A549 treated with RU486 at 1 μM for 4 hours (cell line): ENCODE measurements at places on chromosomes 2 and 18. TPM values are rescaled to one million over a fixed set of nuclear protein-coding genes. Genes with fewer than 3 reads are reported as not detected.

The XRCC5 gene
- 166 to 226 TPM (median 187 TPM) in 5 replicates for total RNA-seq

The SMYD5 gene
- 53.9 to 62.0 TPM (median 56.6 TPM) in 5 replicates for total RNA-seq

The FRZB gene
- total RNA-seq = 0.03 to 0.07 TPM in 2 of 5 replicates, not detected in the others

The INPP5D gene
- total RNA-seq = 0.43 to 1.4 TPM (median 0.51 TPM) in 5 replicates

The CENPA gene
- total RNA-seq = 47.2 to 64.0 TPM (median 55.1 TPM) in 5 replicates

The TNS1 gene
- 5.3 to 13.3 TPM (median 9.4 TPM) in 5 replicates for total RNA-seq

The ALPP gene
- 0.42 to 0.58 TPM (median 0.47 TPM) in 5 replicates for total RNA-seq

The GALNT14 gene
- 44.2 to 55.1 TPM (median 48.9 TPM) in 5 replicates for total RNA-seq

The RGPD3 gene
- total RNA-seq = 0.07 to 0.19 TPM (median 0.10 TPM) in 5 replicates

The CD207 gene
- total RNA-seq = not detected in 5 replicates

The CTIF gene
- total RNA-seq = 11.4 to 17.6 TPM (median 12.4 TPM) in 5 replicates

The PAX8 gene
- total RNA-seq = 0.54 to 1.2 TPM (median 1.1 TPM) in 5 replicates

The RFX8 gene
- not detected in 5 replicates for total RNA-seq

The SIX3 gene
- 0.32 to 0.63 TPM (median 0.49 TPM) in 5 replicates for total RNA-seq

The QPCT gene
- 17.2 to 23.1 TPM (median 18.9 TPM) in 5 replicates for total RNA-seq

The PKDCC gene
- total RNA-seq = 18.8 to 26.4 TPM (median 24.5 TPM) in 5 replicates

The ARHGAP28 gene
- 0.05 to 0.48 TPM (median 0.08 TPM) in 3 of 5 replicates, not detected in the others for total RNA-seq

The PLCL1 gene
- total RNA-seq = not detected in 5 replicates

The ASPRV1 gene
- total RNA-seq = 0.17 to 0.29 TPM (median 0.23 TPM) in 5 replicates

The RASGRP3 gene
- total RNA-seq = 0.70 to 1.6 TPM (median 1.2 TPM) in 5 replicates

The EFHD1 gene
- 1.8 to 2.4 TPM (median 1.9 TPM) in 5 replicates for total RNA-seq

The TPRKB gene
- total RNA-seq = 54.6 to 111 TPM (median 78.1 TPM) in 5 replicates

The MTHFD2 gene
- total RNA-seq = 159 to 187 TPM (median 175 TPM) in 5 replicates

The BOLL gene
- total RNA-seq = not detected in 5 replicates

The CAPN14 gene
- total RNA-seq = 0.03 to 0.07 TPM (median 0.05 TPM) in 3 of 5 replicates, not detected in the others

The LRRTM1 gene
- not detected in 5 replicates for total RNA-seq

The ANKRD30B gene
- not detected in 5 replicates for total RNA-seq

The KCNE4 gene
- 0.63 to 1.2 TPM (median 0.79 TPM) in 5 replicates for total RNA-seq

The SIX2 gene
- 0.08 to 0.36 TPM (median 0.19 TPM) in 5 replicates for total RNA-seq

The SCYGR4 gene
- total RNA-seq = not detected in 5 replicates

The CDH2 gene
- 29.9 to 52.8 TPM (median 43.0 TPM) in 5 replicates for total RNA-seq

The COL6A3 gene
- 0.03 to 0.18 TPM (median 0.09 TPM) in 5 replicates for total RNA-seq

The STAT4 gene
- total RNA-seq = 3.4 to 4.9 TPM (median 4.3 TPM) in 5 replicates

The FBXO15 gene
- 0.54 to 1.6 TPM (median 0.84 TPM) in 5 replicates for total RNA-seq

The NAT8 gene
- total RNA-seq = not detected in 5 replicates

The CPO gene
- not detected in 5 replicates for total RNA-seq

The IL36G gene
- total RNA-seq = not detected in 5 replicates

The IGFBP2 gene
- 57.2 to 86.8 TPM (median 77.3 TPM) in 5 replicates for total RNA-seq

The PER2 gene
- 2.9 to 4.6 TPM (median 3.6 TPM) in 5 replicates for total RNA-seq

The CNGA3 gene
- total RNA-seq = 0.02 to 0.06 TPM in 2 of 5 replicates, not detected in the others

The AP1S3 gene
- 15.6 to 45.9 TPM (median 29.0 TPM) in 5 replicates for total RNA-seq

The GCC2 gene
- 7.3 to 16.8 TPM (median 15.7 TPM) in 5 replicates for total RNA-seq

The FOXI3 gene
- not detected in 5 replicates for total RNA-seq

The GREB1 gene
- 1.8 to 3.7 TPM (median 3.0 TPM) in 5 replicates for total RNA-seq
